Gastrocnemius medialis (tissue), 4 donors: ENCODE measurements at places on chromosomes 1 and 21. TPM values are rescaled to one million over a fixed set of nuclear protein-coding genes. Genes with fewer than 3 reads are reported as not detected.

The DDR2 gene
- 9.8 TPM for total RNA-seq

The PADI4 gene
- not detected for total RNA-seq

The ATP1A4 gene
- total RNA-seq = 0.47 TPM

The IVL gene
- not detected for total RNA-seq

DNA sequence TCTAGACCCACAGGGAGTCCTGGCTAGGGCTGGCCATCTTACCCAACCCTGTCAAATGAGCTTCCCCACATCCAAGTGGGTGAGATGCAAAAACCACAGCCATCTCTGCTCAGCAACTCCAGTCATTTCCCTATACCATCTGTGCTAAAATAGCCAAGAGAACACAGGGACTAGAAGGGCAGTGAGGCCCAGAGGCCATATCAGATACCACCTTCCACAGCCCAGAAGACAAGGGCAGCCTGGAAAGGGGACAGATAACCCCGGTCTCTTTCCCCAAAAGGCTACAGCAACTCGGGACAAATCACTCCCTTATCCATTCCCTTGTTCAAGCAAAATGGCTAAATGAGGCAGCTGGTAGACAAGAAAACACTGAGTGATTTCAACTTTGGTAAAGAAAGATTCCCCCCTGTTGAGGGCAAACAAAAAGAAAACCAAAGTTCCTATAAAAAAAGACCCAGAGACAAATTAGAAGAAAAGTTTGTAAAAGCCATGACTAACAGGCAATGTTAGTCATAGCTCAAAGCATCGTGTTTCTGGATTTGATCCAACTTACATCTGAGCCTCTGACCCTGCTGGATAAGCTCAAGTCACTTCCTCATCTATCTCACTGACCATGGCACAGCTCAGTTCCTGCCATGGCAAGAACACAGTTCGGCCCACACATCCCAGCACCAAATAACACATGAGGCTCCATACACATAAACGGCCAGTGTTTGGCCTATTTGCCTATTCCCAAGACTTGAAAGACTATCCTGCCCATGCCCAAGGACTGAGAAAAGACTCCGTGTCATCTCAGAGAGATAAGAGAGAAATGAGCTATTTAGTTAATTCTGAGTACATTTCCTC is 3.1 kb downstream of the LAMB3 start:
- DNase-seq = no peak
